Stimulated activated CD4-positive, alpha-beta T cell treated with anti-CD3 and anti-CD28 coated beads, Interleukin-12 subunit alpha, Interleukin-12 subunit beta, amount 100 ng/mL, for 24 hours (primary cell): ENCODE measurements at places on chromosomes 11 and 22.

- DNase-seq = no peak
Measured at GRCh38 chr11:1622086-1622485, at the start of gene KRTAP5-4. Gene KRTAP5-4 (minus strand): TSS chr11:1622138. CDS start chr11:1622093, 45 bp downstream.

DNA sequence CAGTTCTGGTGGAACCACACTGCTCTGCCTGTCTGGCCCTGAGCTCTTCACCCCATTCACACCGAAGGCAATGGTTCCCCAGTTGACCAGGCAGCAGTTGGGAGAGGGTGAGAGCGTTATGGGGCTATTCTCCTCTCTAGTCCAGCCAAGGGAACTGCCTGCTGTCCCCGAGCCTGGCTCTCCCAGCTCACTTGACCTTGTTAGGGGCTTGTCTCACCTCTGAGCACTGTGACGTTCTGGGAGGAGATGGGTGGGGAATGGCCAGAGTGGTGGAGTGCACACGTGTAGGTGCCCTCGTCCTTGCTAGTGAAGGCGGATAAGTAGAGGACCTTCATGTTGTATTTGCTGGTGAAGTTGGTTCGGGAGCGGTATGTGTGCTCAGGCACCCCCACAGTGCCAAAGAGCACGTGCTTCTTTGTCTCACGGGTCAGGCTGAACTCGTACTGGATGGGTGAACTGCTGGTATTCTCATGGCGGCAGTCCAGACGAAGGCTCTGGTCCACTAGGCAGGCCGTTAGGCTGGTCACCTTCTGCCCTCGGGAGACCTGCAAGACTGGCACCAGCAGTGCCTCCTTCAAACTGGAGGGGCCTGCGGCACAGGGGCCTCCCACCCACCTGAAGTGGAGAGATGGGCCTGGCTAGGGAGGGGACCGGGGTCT lies 3.0 kb downstream of the THY1 start:
- no peak for DNase-seq

- DNase-seq = no peak
Measured at GRCh38 chr22:44882226-44882905, 127.4 kb downstream of the PHF21B start.

- DNase-seq = peak; percentile 23
Measured at GRCh38 chr22:20741634-20742581, 32.0 kb upstream of the SERPIND1 start.

DNA sequence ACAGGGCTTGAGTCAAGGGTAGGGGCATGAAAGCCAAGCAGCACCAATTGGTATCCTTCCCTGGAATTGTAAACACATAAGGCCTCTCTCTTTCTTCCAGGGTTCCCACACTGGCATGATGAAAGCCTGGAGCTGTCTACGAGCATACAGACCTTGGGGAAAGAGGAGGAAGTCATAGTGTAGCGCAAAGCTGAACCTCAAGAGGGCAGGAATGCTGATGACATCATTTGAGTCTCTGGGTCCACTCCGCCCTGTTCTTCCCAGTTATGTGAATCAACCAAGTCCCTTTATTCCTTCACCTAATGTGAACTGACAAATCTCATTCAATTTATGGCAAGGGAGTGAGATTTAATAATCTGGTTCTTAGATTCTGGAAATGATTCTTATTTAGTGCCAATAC lies 266.4 kb upstream of the NCAM1 start:
- no peak for DNase-seq
